NCI-H1930 (cell line): ENCODE measurements at places on chromosomes 4 and X.

DNA sequence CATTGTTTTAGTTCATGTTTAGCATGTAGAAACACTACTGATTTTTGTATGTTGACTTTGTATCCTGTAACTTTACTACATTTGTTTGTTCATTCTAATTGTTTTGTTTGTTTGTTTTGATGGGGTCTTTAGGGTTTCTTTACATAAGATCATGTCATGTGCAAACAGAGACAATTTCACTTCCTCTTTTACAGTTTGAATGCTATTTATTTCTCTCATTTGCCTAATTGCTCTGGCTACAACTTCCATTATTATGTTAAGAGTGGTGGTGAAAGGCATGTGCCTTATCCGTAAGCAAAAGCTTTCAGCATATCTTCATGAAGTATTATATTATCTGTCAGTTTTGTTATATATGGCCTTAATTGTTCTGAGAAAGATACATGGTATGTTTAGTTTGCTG is 571.1 kb downstream of the PCDH7 start:
- DNase-seq, result no peak

DNA sequence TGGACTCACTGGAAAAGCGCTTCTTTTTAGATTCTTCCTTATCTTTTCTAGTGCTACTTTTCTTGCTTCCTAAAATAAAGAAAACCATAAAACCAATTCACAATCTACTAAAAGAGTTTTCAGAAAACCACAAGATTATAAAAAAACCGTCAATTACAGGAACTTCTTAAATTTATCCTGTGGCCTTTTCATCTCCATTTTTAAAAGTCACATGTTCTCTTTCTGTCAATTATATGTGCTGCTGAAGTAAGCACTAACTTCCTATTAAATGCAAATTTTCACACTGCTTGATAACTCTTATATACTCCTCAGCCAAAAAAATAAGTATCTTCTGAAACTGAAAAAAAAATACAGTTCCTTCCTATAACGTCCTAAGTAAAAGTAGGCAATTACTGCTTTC is 32.8 kb downstream of the CENPC start:
- no peak for DNase-seq

DNA sequence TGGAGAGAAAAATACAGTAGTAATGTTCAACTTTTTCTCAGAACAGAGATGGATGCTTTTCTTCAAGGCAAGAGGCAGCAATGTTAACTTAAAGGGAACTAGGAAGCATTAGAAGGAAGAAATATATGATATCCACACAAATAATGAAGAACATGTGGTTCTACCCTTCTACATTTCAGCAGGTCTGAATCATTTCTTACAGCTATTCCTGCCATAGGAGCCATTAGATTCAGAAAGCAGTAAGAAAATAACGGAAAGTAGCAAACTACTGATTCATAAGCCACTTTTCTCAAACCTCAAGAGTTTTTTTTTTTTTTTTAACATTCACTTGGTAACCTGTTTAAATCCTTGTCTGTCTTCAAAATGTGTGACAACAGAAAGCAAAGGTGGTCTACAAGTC is 1251.6 kb upstream of the AGA start:
- DNase-seq, result no peak

DNA sequence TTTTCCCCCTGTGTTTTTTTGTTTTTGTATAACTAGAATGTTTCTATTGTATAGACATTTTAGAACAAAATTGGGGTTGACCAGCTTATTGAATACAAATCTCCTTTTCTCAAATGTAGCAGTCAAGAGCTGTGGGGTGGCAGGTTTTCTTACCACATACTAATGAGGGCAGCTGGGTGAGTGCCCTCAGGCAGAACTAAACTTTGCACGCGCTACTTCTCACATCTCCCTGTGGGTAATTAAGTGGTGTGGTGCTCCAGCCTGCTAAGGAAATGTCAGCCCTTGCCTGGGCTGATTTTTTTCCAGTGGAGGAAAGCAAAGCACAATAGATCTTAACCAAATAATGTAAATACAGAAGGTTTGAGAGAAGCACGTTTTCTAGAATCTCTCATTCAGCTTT is 717.6 kb upstream of the TENM3 start:
- DNase-seq, result no peak

GRCh38 chr4:54676658-54677057 is 18.9 kb downstream of the KIT start:
- DNase-seq, result no peak

DNA sequence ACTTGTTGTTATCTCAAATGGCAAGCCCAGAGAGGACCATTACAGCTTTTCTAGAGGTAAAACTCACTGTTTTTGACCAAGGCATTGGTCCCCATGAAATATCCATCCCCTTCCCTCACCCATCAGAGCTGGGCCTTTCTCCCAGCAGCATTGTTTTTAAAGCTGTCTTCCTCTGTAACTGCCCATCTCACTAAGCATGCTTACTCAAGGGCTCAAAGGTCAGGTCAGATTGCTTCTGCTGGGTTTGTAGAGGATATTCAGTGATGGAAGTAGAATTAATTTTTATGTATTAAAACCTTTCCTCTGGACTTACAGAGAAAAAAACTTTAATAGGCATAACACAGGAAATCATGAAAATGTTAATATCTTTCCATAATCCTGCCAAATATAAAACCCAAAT is 11.1 kb downstream of the TEX13A start:
- no peak for DNase-seq

DNA sequence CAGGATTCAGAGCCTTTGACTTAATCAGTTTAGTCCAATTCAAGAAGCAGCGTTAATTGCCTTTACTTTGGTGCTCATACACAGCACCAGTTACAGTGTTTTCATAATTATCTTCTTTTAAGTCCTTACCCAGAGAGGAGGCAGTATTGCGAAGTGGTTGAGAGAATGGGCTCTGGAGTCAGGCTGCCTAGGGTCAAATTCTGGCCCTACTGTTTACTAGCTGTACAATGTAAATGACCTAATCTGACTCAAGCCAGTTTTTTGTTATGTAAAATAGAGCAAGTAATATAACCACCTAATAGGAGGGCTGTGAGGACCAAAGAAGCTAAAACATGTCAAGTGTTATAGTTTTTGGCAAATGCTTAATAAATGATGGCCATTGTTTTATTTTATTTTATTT is 27.6 kb downstream of the WDR44 start:
- no peak for DNase-seq

- DNase-seq, result no peak
Observed at GRCh38 chrX:24168807-24169206, 19.3 kb downstream of the ZFX start.

DNA sequence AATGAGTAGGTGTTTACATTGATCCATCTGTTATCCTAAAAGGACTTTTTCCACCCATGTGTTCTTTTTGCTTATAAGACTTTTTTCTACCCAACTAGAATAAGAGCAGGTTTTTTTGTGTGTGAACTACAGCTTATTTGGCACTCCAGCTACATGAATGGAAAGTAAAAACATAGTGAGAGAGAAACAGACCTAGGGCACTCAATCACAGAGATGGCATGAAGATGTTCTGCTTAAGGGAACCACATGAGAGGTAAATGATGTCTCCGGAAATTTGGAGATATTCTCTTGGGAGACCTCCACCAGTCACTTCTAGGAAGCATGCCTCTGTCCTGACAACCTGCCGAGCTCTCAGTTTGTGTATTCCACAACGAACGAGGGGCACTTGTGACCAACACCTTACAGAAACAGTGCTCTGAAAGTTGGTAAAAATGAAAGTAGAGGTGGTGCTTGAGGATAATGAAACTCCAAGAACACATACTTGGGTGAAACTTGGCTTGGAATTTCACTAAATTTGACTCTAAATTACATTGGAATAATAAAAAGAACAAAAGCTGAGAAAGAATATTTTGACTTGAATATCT is 788.4 kb upstream of the GALNTL6 start:
- no peak for DNase-seq

DNA sequence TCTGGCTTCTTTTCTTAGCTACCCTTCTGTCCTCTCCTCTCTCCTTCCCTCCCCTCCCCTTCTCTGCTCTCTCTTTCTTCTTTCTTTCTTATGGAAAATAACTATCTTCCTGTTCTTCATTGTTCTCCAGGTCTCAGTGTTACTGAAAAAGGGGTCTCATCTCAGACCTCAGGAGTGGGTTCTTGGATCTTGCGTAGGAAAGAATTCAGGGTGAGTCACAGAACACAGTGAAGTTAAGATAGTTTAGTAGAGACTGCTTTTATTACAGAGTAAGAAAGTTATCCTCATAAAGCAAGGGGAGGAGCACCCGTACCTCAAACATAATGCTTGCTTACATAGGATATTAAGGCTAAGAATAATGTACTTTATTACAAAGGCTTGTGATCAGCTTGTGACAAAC is 31.8 kb upstream of the CWH43 start:
- DNase-seq, result no peak

DNA sequence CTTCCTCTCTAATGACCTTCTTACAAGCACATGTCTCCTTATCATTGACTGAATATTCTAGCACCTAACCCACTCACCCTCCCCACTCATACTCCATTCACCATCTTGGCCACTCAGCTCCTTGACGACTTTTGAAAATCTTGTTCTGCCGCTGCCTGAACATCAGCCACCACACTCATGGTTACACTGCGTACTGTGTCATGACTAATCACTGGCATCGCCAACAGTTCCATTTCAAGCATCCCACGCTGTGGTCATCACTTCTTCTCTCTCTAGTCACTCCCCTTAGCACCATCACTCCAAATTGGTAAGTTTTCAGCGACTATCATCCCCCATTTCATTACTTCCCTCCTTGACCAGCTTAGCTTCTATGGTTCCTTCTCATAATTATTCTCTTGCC is 352.8 kb downstream of the MAPK10 start:
- DNase-seq, result no peak

GRCh38 chrX:94288325-94288724 is 614.3 kb downstream of the FAM133A start:
- no peak for DNase-seq

DNA sequence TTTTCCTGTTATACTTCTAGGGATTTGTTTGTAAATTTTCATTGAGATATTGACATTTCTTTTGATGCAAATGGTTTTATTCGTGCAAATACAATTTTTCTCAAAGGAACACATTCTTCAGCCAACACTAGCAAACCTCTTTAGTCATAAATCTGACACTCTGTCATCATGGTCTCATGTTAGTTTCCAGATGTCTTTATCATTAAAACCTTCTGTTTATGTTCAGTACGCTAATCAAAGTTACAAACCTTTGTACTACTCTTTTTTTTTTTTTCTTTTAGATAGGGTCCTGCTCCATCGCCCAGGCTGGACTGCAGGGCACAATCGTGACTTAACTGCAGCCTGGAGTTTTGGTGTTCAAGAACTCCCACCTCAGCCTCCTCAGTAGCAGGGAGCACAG is 7.1 kb downstream of the SLC25A31 start:
- no peak for DNase-seq

DNA sequence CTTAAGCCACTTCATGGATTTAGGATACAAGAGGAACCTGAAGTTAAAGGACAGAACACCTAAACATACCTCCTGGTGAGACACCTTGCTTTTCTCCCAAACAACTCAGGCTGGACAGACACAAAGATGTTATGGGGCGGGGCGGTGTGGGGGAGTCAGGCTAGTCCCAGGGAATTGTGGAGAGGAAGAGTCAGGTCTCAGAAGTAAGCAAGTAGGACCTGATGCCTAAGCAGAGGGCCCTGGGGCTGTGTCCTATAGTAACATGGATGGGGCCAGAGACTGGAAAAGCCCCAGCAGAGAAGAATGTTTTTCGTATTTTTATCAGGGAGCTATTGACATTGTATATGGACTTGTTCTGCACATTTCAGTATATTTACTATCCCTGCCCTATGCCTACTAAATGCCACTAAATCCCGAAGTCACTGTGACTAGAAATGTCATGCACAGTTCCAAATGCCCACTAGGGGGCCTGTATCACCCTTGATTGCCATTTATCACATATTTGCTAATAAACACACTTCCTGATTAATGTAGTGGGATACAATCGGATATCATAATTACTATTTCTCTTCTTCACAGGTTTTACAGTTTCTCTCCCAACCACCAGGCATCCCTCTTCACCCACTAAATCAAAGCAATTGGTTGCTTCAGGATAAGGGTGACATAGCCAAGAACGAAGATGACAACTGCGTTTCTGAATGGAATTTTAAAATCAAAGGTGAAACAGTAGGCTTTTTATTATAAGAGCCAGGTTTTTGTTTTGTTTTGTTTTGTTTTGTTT is 23.8 kb upstream of the ARHGAP10 start:
- no peak for DNase-seq

DNA sequence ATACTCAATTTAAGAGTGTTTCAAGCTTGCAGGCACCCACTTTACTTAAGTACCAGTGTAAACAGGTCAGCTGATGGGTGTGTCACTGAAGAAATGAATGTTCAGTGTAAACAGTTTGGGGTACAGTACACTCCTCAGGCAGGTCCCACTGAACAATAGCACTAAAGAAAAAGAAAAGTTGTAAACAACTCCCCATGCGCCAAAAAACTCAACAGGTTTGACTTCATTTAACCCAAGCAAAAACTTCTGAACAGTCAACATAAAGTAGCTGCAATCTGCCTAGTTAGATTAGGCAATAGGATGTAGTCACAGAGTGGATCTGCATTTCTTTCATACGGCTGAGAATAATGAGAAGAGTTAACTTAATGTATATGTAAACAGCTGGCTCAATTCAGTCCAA is 93.2 kb downstream of the FAM13A start:
- peak; percentile 86 for DNase-seq

DNA sequence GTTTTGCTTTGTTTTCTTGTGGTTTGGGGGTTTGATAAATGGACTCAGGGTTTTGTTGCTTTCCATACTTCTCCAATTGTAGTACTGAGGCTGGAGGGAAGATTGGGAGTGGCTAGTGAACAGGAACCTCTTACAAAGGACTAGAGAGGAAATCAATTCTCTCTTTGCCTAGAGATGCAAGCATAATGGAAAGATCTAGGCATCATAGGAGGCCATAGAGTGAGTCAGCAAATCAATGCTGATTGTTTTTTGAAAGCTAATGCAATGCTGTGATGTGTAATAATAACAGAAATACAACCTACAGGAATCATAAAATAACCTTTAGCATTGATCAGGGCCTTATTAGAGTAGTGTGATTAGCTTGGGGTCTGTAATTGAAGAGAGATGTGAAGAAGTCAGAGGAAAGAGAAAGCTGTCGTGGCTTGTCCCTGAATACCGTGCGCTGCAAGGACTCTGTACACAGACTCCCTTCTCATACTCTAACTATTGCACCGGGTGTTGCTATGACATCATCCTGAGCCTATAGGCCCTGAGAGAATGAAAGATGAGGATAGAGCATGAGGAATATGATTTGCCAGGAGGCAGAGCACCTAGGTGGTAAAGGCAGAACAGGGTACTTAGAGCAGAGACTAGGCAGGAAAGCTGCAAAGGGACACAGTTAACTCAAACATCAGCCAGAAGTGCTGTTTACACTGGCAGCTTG is 29.3 kb upstream of the GPR101 start:
- DNase-seq, result peak; percentile 3
